PC-9 (cell line): ENCODE measurements at places on chromosomes 7 and 10. TPM values are rescaled to one million over a fixed set of nuclear protein-coding genes. Genes with fewer than 3 reads are reported as not detected.

Gene HOXA10
- not detected in 2 replicates for total RNA-seq

Gene TUBAL3
- total RNA-seq = 0.35 and 0.52 TPM in 2 replicates

Gene PRKAR2B
- 2.7 and 2.9 TPM in 2 replicates for total RNA-seq

Gene LRRN3
- not detected in 2 replicates for total RNA-seq

Gene HOXA6
- 0.65 and 1.2 TPM in 2 replicates for total RNA-seq

Gene CRTAC1
- not detected in 2 replicates for total RNA-seq

Gene HABP2
- total RNA-seq = not detected in 2 replicates

Gene MRC1
- total RNA-seq = 0.07 TPM in 1 of 2 replicates, not detected in the other

Gene GJD4
- not detected in 2 replicates for total RNA-seq

Gene BCL7B
- total RNA-seq = 57.1 and 70.4 TPM in 2 replicates

Gene SGMS1
- total RNA-seq = 34.3 and 35.0 TPM in 2 replicates

Gene RTKN2
- total RNA-seq = 16.1 and 18.5 TPM in 2 replicates

Gene FAM171A1
- 3.0 and 3.6 TPM in 2 replicates for total RNA-seq

Gene GPR37
- 1.8 and 1.9 TPM in 2 replicates for total RNA-seq

Gene STK17A
- total RNA-seq = 15.8 and 18.8 TPM in 2 replicates

GRCh38 chr10:110395350-110396283 lies 90.9 kb upstream of the SMNDC1 start:
- peak; percentile 97 for DNase-seq

DNA sequence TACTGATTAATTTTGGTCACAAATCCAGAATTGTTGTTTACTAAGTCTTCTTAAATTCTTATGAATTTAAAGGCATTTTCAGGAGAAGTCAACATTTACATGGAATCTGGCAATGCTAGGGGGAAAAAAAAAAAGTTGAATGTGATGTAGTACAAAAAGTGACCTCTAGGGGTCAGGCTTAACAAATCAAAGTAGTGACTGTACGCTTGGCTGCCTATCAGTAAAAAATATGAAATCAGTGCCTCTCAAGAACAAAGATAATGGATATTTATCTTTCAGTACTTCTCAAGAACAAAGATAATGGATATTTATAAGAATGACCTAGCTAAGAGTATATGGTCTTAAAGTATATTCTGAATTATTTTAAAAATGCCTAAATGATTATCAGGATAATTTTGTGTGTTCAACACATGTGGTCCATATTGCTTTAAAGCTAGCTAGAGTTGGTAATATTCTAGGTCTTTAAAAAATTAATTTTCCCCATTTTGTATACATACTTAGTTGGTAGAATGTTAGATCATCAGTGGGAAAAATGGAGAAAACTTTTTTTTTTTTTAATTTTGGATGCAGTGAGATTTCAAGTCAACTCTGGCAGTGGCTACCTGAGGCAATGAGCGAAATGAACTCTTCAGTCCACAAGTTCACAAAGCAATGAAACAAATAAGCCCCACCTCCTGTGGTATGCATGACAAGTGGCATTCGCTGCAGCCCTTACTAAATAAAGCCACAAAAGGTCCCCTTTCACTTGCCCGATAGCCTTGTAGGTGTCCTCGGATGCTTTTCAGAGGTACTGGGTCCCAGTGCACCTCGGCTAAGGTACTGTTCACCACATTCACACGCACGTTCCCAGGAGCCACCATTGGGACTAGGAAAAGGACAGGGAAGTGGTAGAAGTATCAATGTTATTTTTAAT lies 51.2 kb upstream of the LAMB4 start:
- DNase-seq = peak; percentile 29

DNA sequence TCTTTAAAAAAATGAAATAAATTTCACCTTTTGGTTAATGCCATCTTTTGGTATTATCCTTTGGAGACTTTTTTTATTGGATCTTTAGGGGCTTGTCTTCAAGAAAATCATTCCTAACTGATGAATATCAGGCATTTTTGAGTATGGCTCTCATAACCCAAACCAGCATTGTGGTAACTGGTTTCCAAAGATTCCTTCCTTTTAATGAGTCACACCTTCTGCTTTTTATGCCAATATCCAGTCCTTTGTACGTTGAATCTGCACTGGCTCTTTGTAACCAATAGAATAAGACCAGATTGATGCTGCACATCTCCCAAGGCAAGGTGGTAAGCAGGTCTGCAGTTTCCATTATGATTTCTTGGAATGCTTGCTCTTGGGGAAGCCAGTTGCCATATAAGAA lies 89.1 kb downstream of the GPR158 start:
- DNase-seq = no peak

DNA sequence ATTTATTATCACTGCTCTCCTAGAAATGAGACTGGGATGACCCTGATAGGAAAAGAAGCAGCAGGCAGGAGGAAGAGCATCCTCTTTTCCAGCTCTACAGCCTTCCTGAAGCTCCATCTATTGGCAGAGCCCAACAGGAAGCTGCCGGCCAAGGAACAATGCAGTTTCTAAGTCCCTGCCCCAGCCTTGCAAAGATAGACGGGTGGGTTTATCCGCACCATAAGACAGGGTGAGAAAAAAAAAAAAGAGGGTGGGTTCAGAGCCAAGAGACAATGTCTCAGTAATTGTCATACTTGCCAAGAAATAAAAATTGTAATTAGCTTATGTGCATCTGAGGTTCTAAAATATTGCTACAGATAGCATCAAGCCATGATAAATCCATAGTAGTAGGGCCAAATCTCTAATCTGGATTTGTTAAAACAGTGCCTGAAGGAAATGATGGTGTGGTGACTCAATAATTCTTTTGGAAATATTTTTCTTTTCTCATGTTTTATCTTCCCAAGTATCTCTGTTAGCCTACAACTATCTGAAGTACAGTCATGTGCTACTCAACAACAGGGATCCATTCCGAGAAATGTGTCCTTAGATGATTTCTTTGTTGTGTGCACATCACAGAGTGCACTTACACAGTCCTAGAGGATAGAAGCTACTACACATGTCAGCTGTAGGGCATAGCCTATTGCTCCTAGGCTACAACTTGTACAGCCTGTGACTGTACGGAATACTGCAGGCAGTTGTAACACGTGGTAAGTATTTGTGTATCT lies 242.9 kb upstream of the CXCL12 start:
- DNase-seq = no peak

DNA sequence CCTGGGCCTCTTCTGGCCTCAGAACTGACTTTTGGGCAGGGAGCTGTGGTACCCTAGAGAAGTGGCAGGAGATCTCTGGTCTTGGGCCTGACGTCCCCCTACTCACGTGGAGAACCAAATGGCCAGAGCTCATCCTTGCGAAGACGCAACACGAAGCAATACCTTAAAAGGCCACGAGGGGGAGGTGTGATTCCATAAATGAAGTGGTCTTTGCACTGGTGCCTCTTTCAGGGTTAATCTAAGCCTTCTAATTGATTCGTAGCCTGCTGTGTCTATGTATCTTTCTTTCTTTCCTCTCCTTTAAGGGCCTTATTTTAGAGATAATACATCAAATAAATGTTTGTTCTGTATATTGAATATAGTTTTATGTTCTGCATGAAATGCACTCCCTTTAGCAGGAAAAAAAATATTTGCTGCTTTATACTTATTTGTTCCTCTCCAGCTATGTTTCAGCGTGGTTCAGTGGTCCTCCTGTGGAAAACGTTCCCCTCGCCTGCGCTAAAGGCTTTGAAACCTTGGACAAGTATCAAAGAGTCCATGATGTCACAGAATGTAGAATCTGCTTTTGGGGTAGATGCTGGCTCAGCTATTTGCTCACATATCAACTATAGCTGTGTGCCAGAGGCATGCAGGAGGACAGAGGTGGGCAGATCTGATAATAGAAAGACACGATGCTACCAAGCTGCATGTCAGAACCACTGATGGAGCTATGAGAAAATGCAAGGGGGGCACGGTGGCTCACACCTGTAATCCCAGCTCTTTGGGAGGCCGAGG lies 41.0 kb downstream of the STRA8 start:
- peak; percentile 58 for DNase-seq

GRCh38 chr7:78620920-78621319 lies 822.3 kb downstream of the PHTF2 start:
- DNase-seq = peak; percentile 25

DNA sequence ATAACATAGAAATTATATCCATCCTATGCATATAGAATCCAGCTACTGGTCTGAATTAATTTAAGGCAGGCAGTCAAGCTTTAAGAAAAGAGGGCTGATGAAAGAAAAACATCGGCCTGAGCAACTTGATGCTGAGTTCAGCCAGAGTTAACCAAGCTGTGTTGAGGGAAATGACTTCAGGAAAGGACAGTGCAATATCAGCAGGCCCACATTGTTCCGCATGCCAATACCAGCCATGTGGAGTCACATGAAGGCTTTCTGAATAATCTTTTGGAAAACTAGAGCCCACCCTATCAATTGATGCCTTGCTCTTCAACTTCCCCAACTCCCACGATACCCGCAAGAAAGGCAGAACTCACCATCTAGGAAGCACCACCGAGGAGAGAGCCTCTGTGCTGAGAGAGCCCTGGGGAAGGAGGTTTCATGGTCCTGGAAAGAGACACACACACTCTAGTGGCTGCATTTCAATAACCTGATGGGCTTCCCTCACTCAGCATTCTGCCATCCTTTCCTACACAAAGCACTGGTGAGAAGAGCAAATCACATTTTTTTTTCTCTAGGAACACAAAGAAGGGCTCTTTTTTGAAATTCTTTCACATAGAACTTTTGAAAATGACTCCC lies 125.8 kb upstream of the PTN start:
- no peak for DNase-seq

DNA sequence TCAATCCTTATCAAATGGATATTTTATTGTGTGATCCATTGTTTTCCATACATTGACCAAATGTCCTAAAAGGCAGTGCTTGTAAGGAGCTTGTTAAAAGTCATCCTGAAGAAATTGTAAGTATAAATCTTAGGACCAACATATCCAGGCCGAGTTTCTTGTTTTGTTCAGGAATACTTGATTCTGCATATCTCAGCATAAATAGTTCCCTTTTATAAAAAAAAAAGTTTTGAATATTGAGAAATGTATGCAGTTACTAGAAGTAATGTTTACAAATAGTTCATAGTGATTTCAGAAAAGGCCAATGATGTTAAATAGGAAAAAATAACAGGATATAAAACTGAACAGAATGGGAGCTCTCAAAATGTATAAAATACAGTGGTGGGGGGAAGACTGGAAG lies 6.6 kb downstream of the GRID1 start:
- no peak for DNase-seq

DNA sequence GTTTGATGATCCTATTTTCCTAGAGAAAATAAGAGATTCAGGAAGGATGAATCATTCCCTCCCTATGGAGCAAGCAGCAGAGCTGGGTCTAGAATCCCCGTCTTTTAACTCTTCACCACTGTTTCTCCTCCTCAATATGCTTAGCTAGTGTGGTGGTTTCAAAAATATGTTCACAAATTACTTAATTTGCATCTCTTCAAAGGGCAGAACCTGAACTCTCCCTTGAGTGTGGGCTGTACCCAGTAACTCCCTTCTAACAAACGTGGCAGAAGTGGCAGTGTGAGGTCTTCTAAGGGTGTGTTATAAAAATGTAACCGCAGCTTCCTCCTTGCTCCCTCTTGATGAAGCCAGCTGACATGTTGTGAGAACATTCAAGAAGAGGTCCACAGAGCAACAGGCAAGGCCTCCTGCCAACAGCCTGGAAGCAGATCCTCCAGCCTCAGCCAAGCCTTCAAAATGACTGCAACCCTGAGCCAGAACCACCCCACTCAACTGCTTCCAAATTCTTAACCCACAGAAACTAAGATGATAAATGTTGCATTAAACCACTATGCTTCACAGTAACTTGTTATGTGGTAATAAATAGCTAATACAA lies 36.6 kb downstream of the SRPK2 start:
- peak; percentile 37 for DNase-seq

DNA sequence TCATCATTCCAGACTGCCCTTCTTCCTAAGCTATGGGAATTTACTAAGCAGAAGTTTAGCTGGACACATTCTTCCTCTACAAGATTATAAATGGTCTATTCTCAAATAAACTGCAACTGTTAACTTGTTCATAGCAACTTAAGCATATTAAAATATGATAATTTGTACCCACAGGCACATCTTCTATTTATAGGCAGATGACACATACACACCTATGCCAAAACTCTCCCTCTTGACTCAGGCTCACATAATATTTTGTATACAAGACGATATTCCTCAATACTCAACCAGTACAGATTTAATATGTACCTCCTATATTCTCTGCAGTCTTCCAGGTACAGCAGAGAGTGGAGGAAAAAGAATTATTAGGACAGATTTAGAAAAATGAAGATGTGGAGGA lies 232.7 kb upstream of the KIAA1217 start:
- DNase-seq = no peak

GRCh38 chr10:6342096-6342685 lies 139.5 kb downstream of the PFKFB3 start:
- DNase-seq = no peak

DNA sequence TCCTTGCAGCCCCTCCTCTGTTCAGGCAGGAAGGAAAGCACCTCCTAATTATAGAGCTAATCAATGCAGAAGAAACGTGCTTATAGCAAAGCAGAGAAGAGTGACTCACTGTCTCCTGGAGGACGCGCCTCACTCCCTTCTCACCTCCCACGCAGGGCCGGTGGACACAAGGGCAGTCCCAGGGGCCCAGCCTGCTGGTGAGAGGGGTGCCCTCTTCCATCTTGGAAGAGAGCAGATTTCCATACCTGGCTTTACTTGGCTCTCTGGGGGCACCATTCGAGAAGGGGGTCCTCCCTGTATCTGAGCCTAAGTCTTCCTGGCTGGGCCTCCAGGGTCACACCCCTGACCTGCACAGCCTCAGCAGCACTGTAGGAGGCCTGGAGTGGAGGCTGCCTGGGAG lies 55.8 kb downstream of the RASGEF1A start:
- no peak for DNase-seq

- peak; percentile 5 for DNase-seq
These were observed 39.7 kb upstream of the TEX47 start for GRCh38 chr7:88835147-88835728.

- no peak for DNase-seq
These were observed 336.0 kb downstream of the GLRX3 start for GRCh38 chr10:130472236-130472635.

DNA sequence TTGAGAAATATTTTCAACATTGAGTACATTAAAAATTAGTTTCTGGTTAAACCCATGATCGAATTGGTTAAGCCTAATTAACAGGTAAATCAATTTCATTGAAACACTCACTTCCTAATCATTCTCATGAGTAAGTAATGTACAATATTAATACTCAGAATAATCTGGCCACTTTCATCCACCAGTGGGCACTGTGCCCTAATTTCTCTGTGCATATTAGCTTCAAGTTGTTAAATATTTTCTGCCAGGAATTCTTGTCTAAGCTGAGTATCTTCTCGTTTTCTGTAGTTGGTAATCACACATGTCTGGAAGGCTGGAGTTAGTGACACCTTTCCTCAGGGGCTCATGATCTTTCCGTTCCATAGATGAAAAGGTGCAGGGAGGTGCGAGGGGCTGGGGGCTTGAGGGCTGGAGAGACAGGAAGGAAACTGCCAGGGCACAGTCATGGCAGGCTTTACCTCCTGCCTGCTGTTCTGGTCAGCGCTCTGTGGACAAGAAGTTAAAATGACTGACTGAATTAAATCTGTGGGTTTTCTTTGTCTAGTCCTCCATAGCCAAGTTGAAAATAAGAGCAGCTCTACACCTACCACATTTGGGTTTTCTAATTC lies 71.9 kb downstream of the WIPF3 start:
- DNase-seq = peak; percentile 59

- DNase-seq = no peak
These were observed 628 bp downstream of the HPSE2 start for GRCh38 chr10:99234791-99235657.

- DNase-seq = no peak
These were observed 126.9 kb downstream of the CNNM2 start for GRCh38 chr10:103044942-103045489.
